A549 treated with CpdA at 1 μM for 4 hours (cell line): ENCODE measurements at places on chromosomes 2 and 18. TPM values are rescaled to one million over a fixed set of nuclear protein-coding genes. Genes with fewer than 3 reads are reported as not detected.

KATNAL2 gene
- total RNA-seq, result 1.5 to 1.9 TPM (median 1.7 TPM) in 5 replicates

CYP27A1 gene
- total RNA-seq, result 0.13 to 0.18 TPM (median 0.14 TPM) in 4 of 5 replicates, not detected in the other

TSPYL6 gene
- total RNA-seq, result not detected in 5 replicates

MOCOS gene
- total RNA-seq, result 2.7 to 4.6 TPM (median 2.7 TPM) in 5 replicates

SMYD1 gene
- total RNA-seq, result not detected in 5 replicates

SCG2 gene
- total RNA-seq, result 0.86 to 1.4 TPM (median 1.2 TPM) in 5 replicates

PRKAG3 gene
- total RNA-seq, result not detected in 5 replicates

SERPINB10 gene
- total RNA-seq, result not detected in 5 replicates

MEP1B gene
- total RNA-seq, result 0.07 to 0.27 TPM in 2 of 5 replicates, not detected in the others

SERPINB11 gene
- total RNA-seq, result 0.11 TPM in 1 of 5 replicates, not detected in the others

SLC9A2 gene
- 3.0 to 3.9 TPM (median 3.3 TPM) in 5 replicates for total RNA-seq

GKN1 gene
- total RNA-seq, result 0.49 to 0.73 TPM (median 0.64 TPM) in 5 replicates

PROM2 gene
- 0.15 TPM in 1 of 5 replicates, not detected in the others for total RNA-seq

FBXO36 gene
- 1.0 to 1.8 TPM (median 1.1 TPM) in 5 replicates for total RNA-seq

STK36 gene
- total RNA-seq, result 13.5 to 17.3 TPM (median 13.7 TPM) in 5 replicates

SLC9A4 gene
- total RNA-seq, result not detected in 5 replicates

GPR35 gene
- total RNA-seq, result 0.40 to 1.3 TPM (median 0.93 TPM) in 5 replicates

CNOT9 gene
- 44.7 to 49.4 TPM (median 45.1 TPM) in 5 replicates for total RNA-seq

TMEM169 gene
- 0.34 to 0.80 TPM (median 0.52 TPM) in 5 replicates for total RNA-seq

PCARE gene
- total RNA-seq, result not detected in 5 replicates

STON1 gene
- total RNA-seq, result 0.23 to 0.46 TPM (median 0.35 TPM) in 4 of 5 replicates, not detected in the other

VWA3B gene
- total RNA-seq, result 0.02 to 0.43 TPM (median 0.18 TPM) in 4 of 5 replicates, not detected in the other

GREB1 gene
- 2.4 to 3.1 TPM (median 2.6 TPM) in 5 replicates for total RNA-seq

LONRF2 gene
- 3.0 to 4.1 TPM (median 3.8 TPM) in 5 replicates for total RNA-seq

FOXI3 gene
- total RNA-seq, result not detected in 5 replicates

FHOD3 gene
- 1.9 to 3.2 TPM (median 2.6 TPM) in 5 replicates for total RNA-seq

PLB1 gene
- total RNA-seq, result 1.0 to 2.1 TPM (median 1.6 TPM) in 5 replicates

EFHD1 gene
- total RNA-seq, result 1.6 to 2.4 TPM (median 2.3 TPM) in 5 replicates

TGFA gene
- 6.2 to 8.2 TPM (median 7.0 TPM) in 5 replicates for total RNA-seq

RDH14 gene
- total RNA-seq, result 38.0 to 42.0 TPM (median 39.6 TPM) in 5 replicates

CNTNAP5 gene
- not detected in 5 replicates for total RNA-seq

ADAM17 gene
- total RNA-seq, result 26.5 to 42.3 TPM (median 30.3 TPM) in 5 replicates

CAPN14 gene
- 0.02 to 0.06 TPM in 2 of 5 replicates, not detected in the others for total RNA-seq

CFAP53 gene
- total RNA-seq, result 0.37 to 0.44 TPM (median 0.40 TPM) in 5 replicates

DTNB gene
- 8.6 to 10.0 TPM (median 9.4 TPM) in 5 replicates for total RNA-seq

HTR2B gene
- total RNA-seq, result 0.07 to 0.19 TPM (median 0.13 TPM) in 4 of 5 replicates, not detected in the other

PROC gene
- 1.8 to 4.4 TPM (median 3.7 TPM) in 5 replicates for total RNA-seq

CCDC74B gene
- 5.0 to 7.5 TPM (median 5.8 TPM) in 5 replicates for total RNA-seq

XIRP2 gene
- not detected in 5 replicates for total RNA-seq

DNAJC5G gene
- not detected in 5 replicates for total RNA-seq

TRABD2A gene
- total RNA-seq, result 8.3 to 10.2 TPM (median 9.7 TPM) in 5 replicates

UGT1A3 gene
- 0.08 to 0.23 TPM (median 0.13 TPM) in 3 of 5 replicates, not detected in the others for total RNA-seq

CRACDL gene
- total RNA-seq, result 0.49 to 0.89 TPM (median 0.54 TPM) in 5 replicates

MARCO gene
- 0.09 to 0.11 TPM in 2 of 5 replicates, not detected in the others for total RNA-seq

MPHOSPH10 gene
- 37.8 to 54.2 TPM (median 39.4 TPM) in 5 replicates for total RNA-seq

SFTPB gene
- 0.09 to 0.29 TPM (median 0.20 TPM) in 4 of 5 replicates, not detected in the other for total RNA-seq

PPP3R1 gene
- total RNA-seq, result 57.9 to 89.6 TPM (median 64.3 TPM) in 5 replicates

TWIST2 gene
- total RNA-seq, result 9.3 to 22.2 TPM (median 18.6 TPM) in 5 replicates

NETO1 gene
- not detected in 5 replicates for total RNA-seq

CD8B2 gene
- total RNA-seq, result not detected in 5 replicates

SEMA4F gene
- total RNA-seq, result 8.8 to 11.7 TPM (median 9.6 TPM) in 5 replicates

PSMA8 gene
- not detected in 5 replicates for total RNA-seq

CD302 gene
- 1.9 to 2.7 TPM (median 2.2 TPM) in 5 replicates for total RNA-seq
